ENCODE measurements at places on chromosomes 5 and 9.

GRCh38 chr5:72402381-72402890 is 82.3 kb downstream of the PTCD2 start:
- DNase-seq = no peak

- no peak for DNase-seq
Measured at GRCh38 chr9:111915425-111915758, 18.8 kb downstream of the UGCG start.

DNA sequence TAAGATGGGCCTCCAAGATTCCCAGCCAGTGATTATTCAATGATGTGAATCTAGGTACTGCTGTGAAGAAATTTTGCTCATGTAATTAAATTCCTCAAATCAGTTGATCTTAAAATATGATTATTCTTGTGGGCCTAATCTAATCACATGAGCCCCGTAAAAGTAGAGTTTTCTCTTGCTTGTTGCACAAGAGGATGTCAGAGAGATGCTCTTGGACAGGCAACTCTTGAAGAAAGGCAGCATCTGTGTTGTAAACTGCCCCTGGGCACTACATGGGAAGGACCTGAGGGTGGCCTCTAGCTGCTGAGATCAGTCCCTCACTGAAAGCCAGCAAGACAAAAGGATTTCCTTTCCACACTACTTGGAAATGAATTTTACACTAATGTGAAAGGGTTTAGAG is 132.9 kb downstream of the TRPM3 start:
- no peak for DNase-seq

GRCh38 chr9:104287253-104287878 is 193.3 kb downstream of the SMC2 start:
- no peak for DNase-seq

DNA sequence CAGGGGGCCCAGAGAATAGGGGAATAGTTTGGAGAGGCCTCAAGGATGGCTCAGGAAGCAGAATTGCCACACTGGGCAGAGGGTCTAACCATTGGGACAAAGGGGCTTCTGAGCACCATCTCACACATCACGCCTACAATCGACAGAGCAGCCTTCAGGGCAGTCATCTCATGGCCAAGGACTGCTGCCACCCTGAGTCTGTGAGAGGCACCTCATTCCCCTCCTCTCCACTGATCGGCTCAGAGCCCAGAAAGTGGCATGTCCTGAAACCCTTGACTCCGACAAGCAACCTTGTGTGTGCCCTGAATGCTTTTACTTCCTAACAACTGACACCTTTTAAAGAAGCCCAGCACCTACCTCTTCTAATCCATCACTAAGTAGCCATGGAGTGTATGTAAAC is 128.9 kb upstream of the PTPN3 start:
- DNase-seq = no peak

DNA sequence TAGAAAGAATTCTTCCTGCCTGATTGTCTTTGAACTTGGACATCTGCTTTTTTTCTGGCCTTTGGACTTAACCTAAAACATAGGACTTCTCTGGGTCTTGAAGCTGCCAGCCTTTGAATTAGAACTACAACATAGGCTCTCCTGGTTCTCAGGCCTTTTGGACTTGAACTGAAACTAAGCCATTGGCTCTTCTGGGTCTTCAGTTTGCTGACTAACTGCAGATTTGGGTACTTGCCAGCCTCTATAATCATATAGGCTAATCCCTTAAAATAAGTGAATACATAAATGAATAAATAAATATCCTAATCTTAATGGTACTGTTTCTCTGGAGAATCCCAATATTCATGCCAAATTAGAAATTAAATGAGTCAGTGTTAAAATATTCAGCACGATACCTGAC is 473.4 kb upstream of the PAPPA start:
- no peak for DNase-seq

DNA sequence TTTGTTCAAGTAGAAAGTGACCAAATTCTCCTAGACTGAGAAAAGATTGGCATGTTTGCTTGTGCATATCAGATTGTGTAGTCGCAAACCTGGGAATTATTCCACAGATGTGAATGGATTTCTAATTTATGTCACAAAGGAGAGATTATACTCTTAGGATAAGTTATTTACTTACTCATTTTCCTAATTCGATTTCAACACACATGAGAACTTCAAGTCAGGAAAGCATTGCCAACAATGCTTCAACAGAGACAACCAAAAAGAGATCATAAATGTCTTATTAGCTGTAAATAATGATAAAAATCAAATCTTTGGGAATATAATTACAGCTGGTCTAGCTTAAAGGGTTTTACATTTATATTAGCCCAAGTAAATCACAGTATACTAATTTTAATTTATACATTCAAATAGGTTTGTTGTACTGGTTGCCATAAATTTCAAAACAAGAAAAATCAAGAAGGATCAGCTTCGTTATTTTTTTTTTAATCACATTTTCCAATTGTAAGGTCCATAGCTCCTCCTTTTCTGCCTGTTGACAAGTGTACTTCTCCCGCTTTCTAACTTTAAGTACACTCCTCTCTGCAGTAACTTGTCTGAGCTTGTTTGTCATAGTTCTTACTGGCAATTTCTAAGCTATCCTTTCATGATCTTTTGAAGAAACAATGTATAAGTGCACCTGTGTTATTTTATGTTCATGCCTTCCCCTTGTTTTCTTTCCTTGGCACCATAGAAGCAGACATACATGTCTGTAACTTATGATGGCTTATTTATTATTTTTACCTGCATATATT is 246.6 kb downstream of the DEPDC1B start:
- no peak for DNase-seq

DNA sequence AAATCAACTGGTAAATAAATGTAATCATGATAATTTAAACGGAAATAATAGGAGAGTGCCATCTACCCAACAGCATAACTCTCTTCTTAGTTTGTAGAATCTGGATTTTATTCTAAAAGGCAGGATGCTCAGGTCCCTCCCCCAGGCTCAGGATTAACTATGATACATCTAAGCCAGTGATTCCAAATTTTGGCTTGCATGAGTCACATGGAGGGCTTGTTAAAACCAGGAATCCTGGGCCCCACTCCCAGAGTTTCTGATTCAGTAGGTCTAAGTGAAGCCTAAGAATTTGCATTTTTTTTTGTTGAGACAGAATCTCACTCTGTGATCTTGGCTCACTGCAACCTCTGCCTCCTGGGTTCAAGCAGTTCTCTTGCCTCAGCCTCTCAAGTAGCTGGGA is 62.3 kb upstream of the ZFR start:
- DNase-seq = no peak

- DNase-seq = no peak
Measured at GRCh38 chr5:62386824-62387223, 16.9 kb downstream of the DIMT1 start.

DNA sequence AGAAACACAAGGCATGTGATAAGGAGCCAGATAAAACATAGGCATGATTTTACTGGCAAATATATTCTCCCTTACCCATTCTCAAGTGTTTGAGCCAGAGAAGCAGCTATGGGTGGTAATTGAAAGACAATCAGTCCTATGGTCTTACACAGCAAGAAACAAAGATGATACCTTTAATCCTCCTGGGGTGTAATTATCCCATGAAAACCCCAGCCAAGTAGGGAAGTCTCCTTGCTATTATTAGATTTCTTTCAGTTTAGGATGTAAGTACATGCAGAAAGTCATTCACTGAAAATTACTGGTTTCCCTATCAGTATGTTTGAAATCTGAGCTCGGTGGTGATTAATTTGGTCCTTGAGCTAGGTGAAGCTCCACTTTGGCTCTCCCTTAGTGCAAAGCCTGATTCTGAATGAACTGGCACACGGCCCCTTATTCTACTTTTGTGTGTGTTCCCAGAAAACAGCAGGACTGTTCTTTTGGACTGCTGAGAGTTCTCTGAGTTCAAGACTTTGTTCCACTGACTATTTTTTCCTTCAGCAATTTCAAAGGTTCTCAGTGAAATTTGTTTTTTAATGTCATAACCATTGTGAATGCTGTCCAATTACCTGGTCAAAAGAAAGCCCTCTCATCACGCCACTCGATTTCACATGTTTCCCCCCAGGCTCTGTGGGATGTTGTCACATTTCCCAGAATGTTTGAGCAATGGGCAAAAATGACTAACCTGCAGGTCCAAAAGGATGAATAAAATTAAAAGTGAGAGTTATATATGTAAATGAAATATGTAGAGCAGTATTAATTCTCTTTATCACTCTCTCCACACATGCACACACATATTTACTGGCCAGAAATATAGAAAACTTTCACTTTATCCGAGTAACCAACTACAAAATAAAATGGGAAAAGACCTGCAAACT is 343.0 kb downstream of the RAB3C start:
- DNase-seq = peak; percentile 79

- no peak for DNase-seq
Measured at GRCh38 chr5:58122848-58123392, 337.0 kb downstream of the PLK2 start.
